Kidney (tissue), 22 donors: ENCODE measurements at places on chromosomes 13 and 19. TPM values are rescaled to one million over a fixed set of nuclear protein-coding genes. Genes with fewer than 3 reads are reported as not detected.
A peak's percentile ranks its signal among the peaks of the same experiment; 100 is the strongest.

- no peak for DNase-seq
- H3K27me3 ChIP-seq: no peaks in the 10 kb centered on the region
- H3K4me3 ChIP-seq: no peak overlapping the region
- no peaks in the 10 kb centered on the region for H3K4me1 ChIP-seq
- H3K36me3 ChIP-seq: no peaks in the 10 kb centered on the region
- H3K27ac ChIP-seq: no peak overlapping the region
These were observed 12.2 kb downstream of the GRIK5 start for GRCh38 chr19:42057846-42058245.

- DNase-seq: no peak
- H3K36me3 ChIP-seq: no peaks in the 10 kb centered on the region
- no peak overlapping the region for H3K27ac ChIP-seq
- no peak overlapping the region for H3K4me3 ChIP-seq
- peaks cover 14% of the 10 kb centered on the region for H3K4me1 ChIP-seq
These were observed 3.0 kb upstream of the DIRAS1 start for GRCh38 chr19:2724148-2724557.

DNA sequence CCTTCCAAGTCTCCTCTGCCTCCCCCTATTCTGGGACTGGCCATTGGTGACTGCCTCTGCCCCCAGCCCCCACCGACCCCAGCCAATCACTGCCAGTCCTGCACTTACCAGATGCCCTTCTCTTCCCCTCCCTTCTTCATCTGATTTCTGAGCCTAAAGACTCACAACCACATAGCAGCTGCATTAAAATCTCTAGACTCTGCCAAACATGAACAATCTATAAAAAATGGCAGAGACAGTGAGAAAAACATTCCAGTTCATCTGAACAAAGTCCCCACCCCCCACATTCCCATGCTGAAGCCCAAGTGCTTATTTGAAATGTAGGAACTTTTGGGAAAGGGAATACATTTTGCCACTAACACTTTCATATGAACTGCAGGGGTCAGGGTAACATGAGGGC lies 60.8 kb downstream of the KCTD12 start:
- no peak for DNase-seq
- peaks cover 7% of the 10 kb centered on the region for H3K4me1 ChIP-seq
- no peaks in the 10 kb centered on the region for H3K27me3 ChIP-seq
- H3K36me3 ChIP-seq: no peaks in the 10 kb centered on the region
- H3K27ac ChIP-seq: no peak overlapping the region

GRCh38 chr13:113115363-113116205 lies 7.0 kb upstream of the F10 start:
- H3K36me3 ChIP-seq: no peaks in the 10 kb centered on the region
- H3K27ac ChIP-seq: no peak overlapping the region
- H3K4me3 ChIP-seq: no peak overlapping the region
- H3K4me1 ChIP-seq: no peaks in the 10 kb centered on the region

ANKRD24 gene
- total RNA-seq: 0.72 TPM

- DNase-seq: no peak
- peak overlapping the region; percentile 94 for H3K4me3 ChIP-seq
- H3K4me1 ChIP-seq: peaks cover 13% of the 10 kb centered on the region
- peaks cover under 1% of the 10 kb centered on the region for H3K36me3 ChIP-seq
- no peaks in the 10 kb centered on the region for H3K27me3 ChIP-seq
These were observed 306 bp downstream of the SUGT1 start for GRCh38 chr13:52652980-52653303.

GRCh38 chr13:62292714-62293480 lies 877.2 kb upstream of the PCDH20 start:
- H3K27me3 ChIP-seq: no peaks in the 10 kb centered on the region
- no peak overlapping the region for H3K4me3 ChIP-seq
- no peak for DNase-seq

PIN1 gene
- total RNA-seq: 57.7 TPM

FUT6 gene
- 13.0 TPM for total RNA-seq

DNA sequence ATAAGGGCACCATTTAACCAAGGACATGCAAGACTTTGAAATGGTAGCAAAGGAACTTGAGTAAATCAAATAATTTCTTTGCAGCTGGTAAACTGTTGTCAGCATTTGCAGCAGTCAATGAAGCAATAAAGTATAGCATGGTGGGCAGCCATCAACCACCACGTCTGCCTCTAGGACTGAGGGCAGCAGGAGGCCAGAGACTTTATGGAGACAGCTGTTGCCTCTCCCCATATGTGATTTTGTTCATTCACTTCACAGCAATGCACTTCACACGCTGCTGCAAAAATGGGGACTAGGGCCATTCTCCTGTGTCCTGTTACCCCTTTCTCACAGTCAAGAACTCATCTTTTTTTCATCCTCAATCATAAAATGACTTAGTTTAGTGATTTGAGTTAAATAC lies 51.3 kb upstream of the PCDH9 start:
- no peaks in the 10 kb centered on the region for H3K36me3 ChIP-seq
- H3K27ac ChIP-seq: no peak overlapping the region
- no peak for DNase-seq
- no peaks in the 10 kb centered on the region for H3K27me3 ChIP-seq

- H3K27me3 ChIP-seq: no peaks in the 10 kb centered on the region
- no peak overlapping the region for H3K4me3 ChIP-seq
- DNase-seq: no peak
These were observed 222.8 kb downstream of the NDFIP2 start for GRCh38 chr13:79703772-79704171.

DNA sequence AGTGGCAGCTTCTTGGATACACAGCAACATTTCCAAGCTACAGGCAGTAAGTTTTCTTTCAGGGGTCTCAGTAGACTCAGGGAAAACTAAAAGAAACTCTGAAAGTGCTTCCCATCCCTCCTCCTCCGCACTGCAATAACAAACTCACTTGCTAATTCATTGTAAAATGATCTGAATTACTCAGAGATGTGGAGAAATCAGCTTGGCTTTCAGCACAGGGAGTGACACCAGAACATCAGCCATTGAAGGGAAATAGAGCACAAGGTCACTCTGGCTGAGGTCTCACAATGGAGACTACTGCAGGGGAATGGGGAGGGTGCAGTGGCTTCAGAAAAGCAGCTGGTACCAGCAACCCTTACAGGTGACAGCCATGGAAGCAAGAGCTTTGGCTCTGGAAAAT lies 137.3 kb upstream of the SERP2 start:
- H3K4me3 ChIP-seq: no peak overlapping the region
- H3K27ac ChIP-seq: peak overlapping the region; percentile 94
- peak; percentile 75 for DNase-seq
- peaks cover 10% of the 10 kb centered on the region for H3K4me1 ChIP-seq
- H3K36me3 ChIP-seq: no peaks in the 10 kb centered on the region
- no peaks in the 10 kb centered on the region for H3K27me3 ChIP-seq

TGFBR3L gene
- 0.44 TPM for total RNA-seq

DNA sequence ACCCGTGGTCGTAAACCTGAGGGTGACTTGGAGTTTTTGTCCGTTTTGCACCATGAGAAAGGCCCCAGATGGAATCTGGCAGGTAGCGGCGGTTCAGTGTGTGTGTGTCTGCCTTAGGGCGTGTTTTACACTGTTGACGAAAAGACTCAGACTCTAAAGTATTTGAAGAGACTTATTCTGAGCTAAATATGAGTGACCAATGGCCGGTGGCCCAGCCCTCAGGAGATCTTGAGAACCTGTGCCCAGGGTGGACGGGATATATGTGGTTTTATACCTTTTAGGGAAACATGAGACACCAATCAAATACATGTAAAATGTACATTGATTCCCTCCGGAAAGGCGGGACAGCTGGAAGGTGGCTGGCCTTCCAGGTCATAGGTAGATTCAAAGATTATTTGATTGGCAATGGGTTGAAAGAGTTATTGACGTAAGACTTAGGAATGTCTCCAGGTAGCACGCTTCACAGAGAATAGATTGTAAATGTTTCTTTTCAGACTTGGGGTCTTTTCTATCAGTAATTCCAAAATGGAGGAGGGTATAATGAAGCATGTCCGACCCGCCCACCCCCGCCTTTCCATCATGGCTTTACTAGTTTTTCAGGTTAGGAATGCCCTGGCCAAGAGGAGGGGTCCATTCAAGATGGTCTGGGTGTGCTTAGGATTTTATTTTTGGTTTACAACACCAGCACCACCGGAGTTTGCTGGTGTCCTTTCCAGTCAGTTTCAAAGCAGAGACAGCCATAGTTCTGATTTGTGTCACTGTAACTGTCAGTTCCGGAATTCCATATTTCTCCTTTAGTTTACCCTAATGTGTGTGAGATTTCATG lies 1.0 kb upstream of the ZNF529 start:
- H3K4me3 ChIP-seq: peak overlapping the region; percentile 100
- H3K36me3 ChIP-seq: peaks cover 6% of the 10 kb centered on the region
- H3K27me3 ChIP-seq: no peaks in the 10 kb centered on the region
- H3K27ac ChIP-seq: peak overlapping the region; percentile 76
- H3K4me1 ChIP-seq: no peaks in the 10 kb centered on the region

DNA sequence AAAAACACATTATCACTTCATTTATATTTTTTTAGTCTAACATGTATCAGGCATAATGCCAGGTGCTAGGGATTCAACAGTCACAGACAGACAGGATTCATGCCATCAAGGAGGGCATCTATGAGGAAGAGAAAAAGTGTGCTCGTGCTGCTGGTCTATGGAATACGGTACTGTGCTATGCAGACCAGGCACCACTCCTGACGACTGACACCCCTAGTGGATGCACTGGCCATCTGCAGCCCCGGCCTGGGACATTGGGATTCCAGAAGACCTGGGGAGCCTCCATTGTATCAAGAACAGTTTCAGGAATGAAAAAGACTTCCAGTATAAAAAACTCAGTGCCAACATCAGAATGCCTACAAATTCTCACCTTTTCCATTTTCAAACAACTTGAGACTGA lies 94.0 kb downstream of the KLF12 start:
- no peaks in the 10 kb centered on the region for H3K36me3 ChIP-seq
- no peak for DNase-seq
- H3K27me3 ChIP-seq: no peaks in the 10 kb centered on the region
- no peak overlapping the region for H3K4me3 ChIP-seq
- H3K4me1 ChIP-seq: no peaks in the 10 kb centered on the region

DNA sequence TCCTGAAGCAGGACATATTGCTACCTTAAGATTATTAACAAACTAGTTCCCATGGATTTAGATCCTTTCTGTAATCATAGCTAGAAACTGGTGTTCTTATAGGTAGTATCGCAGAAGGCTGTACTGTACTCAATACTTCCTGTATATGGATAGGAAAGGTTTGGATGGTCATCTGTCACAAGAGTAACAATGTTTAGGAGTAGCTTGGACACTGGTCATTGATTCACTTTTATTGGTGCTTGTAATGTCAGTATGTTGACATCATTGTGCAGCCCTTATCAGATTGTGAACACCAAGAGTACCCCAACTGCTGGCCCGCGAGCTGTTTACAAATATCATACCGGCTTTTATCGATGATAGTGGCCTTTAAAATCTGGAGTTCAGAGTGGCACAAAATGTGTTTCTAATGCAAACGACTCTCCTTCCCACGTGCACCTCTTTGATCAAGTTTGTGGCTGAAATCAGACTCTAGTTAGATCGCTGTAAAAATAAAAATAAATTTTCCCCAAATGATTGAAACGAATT lies 605 bp upstream of the CDK8 start:
- no peak overlapping the region for H3K4me3 ChIP-seq
- H3K4me1 ChIP-seq: no peaks in the 10 kb centered on the region
- peak overlapping the region; percentile 98 for H3K27ac ChIP-seq

DNA sequence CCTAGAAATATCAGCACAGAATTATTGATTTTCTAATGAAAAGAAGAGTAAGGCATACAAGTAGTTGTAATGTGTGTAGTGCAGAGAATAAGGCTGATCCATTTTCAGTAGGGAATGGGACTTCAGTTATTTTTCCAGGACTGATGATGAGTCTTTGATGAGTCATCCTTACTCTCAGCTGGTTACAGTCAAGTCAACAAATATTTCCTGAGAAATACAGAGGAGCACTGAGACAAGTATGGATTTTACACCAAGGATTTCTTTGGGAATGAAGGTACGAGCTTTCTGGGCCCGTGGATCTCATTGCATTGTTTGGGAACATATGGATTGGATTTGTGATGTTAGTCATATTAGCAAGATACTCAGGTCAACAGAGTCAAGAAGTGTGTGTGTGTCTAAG lies 502.7 kb downstream of the FGF9 start:
- H3K4me1 ChIP-seq: no peaks in the 10 kb centered on the region
- no peaks in the 10 kb centered on the region for H3K27me3 ChIP-seq
- no peak overlapping the region for H3K27ac ChIP-seq
- DNase-seq: no peak
- no peaks in the 10 kb centered on the region for H3K36me3 ChIP-seq

DNA sequence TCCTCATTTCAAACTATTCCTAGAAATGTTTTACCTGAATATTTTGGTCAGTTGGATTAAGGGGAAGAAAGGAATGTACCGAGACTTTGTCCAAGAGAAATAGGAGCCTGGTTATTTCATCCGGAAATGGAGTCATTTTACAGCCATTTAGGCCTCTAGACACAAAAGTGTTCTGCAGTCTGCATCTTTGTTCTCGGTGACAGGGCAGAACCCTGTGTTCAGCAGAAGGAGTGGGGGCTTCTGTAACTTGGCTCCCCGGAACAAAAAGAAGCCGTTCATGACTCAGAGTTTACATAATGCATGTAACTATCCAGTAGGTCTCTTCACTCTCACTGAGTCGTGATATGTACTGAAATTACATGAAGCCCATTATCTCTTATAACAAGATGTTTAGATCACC lies 21.6 kb upstream of the FNDC3A start:
- H3K27me3 ChIP-seq: no peaks in the 10 kb centered on the region
- H3K27ac ChIP-seq: no peak overlapping the region

KLK12 gene
- not detected for total RNA-seq

DNA sequence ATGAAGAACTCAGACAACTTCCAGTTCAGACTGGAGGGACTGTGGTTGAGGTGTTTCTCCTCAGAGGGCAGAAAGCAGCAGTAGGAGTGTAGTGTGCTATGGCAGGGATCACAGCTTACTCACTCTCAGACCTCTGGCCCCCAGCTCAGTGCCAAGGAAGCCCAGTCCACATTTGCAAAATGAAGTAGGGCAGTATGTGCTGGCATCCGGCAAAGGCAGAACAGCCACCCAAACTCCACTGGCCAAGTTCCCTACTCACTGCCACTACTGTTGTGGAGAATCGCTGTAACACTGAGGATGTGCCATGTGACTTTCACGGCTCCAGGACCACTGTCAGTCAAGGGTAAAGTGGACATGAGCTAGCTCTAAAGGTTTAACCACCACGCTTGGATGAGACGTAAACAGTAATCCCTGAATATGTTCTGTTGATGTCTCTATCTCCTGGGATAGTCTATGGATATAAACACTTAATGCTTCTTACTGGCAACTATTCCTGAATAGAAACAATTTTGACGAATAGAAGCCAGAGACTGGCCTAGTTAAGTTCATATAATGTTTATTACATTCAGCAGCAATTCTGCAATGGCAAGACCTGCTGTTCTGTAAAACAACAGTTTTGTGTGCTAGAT lies 67.0 kb upstream of the SLC15A1 start:
- no peaks in the 10 kb centered on the region for H3K36me3 ChIP-seq
- H3K4me1 ChIP-seq: no peaks in the 10 kb centered on the region
- no peaks in the 10 kb centered on the region for H3K27me3 ChIP-seq
- H3K4me3 ChIP-seq: no peak overlapping the region
- H3K27ac ChIP-seq: peak overlapping the region; percentile 40

DNA sequence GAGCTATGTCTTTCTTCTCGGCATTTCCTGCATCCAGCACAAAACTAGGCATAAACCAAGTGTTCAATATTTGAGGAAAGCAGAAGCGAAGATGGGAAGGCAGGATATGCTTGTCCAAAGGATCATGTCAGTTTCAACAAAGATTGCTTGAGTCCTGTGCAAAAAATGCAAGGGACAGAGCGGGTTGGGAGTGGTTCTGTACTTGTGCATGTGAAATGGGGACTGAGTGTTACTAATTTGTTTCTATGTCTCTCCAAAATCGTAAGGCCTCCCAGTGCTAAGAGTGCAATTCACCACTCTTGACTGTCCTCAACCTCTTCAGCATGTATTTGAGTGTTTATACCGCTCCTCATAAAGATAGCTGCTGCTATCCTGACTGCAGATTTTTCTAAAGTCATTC lies 166.2 kb downstream of the DLEU7 start:
- H3K36me3 ChIP-seq: no peaks in the 10 kb centered on the region
- H3K27ac ChIP-seq: no peak overlapping the region
- no peak overlapping the region for H3K4me3 ChIP-seq
- no peaks in the 10 kb centered on the region for H3K4me1 ChIP-seq
